ENCODE measurements at places on chromosomes 16 and 17.

DNA sequence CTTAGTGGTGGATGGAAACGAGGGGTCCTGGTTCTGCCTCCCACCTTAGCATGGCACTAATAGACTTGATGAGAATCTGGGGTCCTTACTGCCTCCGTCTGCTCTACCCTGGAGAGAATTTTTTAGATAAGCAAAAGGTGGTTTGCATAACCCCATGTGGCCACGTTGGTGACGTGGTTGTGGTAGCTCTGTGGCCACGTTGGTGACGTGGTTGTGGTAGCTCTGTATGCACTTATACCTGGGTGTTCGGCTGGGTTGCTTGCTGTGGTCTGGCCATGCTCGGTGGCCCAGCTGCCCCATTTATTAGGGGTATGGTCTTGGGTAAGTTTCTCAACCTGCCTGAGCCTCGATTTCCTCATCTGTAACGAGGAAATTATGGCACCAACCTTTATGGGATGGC, 13.0 kb downstream of the SPIRE2 start:
- no peak overlapping the region for H3K27ac ChIP-seq
- H3K4me1 ChIP-seq, result peaks cover 30% of the 10 kb centered on the region
- H3K27me3 ChIP-seq, result no peaks in the 10 kb centered on the region
- H3K36me3 ChIP-seq, result no peaks in the 10 kb centered on the region
- DNase-seq, result peak; percentile 49

DNA sequence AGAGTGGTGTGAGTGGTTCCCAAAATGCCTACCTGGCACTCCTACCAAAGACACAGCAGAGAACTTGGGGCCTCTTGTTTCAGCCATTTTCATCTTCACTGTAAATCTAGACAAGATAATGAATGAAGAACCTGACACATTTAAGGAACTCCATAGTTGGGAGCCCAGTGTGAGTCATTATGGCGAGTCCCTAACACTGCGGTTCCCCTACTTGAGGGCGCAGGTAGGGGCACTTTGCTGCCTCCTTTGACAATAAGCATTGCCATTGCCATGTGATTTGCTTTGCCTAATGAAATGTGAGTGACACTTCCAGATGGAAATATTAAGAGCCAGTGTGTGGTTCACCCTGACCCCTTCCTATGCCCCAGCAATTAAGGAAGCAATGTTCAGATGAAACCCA, 517.6 kb downstream of the MAF start:
- no peaks in the 10 kb centered on the region for H3K36me3 ChIP-seq
- peaks cover 67% of the 10 kb centered on the region for H3K4me1 ChIP-seq

DNA sequence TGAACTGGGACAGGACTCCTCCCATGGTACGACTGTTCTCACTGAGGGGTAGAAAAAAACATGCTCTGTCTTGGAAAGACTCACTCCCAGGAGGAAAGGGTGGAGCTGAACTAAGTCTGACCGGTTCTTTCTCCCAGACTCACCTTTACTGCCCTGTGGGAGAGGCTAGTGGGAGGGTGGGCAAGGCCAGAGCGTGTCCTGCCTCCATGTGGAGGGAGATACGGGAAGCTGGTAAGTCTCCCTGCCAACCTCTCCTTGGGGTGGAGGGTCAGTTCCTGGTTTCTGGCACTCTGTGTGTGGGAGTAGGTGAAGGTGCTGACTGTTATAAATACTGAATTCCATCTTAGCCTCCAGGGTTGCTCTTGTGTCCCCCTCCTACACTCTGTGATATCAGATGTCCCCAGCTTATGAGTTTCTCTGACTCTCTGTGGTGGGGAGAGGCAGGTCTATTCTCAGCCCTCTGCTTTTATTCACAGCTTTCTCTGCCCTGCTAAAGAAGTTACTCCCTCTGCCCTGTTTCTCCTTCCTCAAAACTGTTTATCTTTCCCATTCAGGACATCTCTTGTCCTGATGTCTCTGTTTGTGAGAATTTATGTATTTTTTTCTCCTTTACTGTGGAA, 26.9 kb upstream of the FAM20A start:
- no peaks in the 10 kb centered on the region for H3K36me3 ChIP-seq
- no peak overlapping the region for H3K4me3 ChIP-seq
- no peaks in the 10 kb centered on the region for H3K4me1 ChIP-seq

- H3K27me3 ChIP-seq, result no peaks in the 10 kb centered on the region
- no peaks in the 10 kb centered on the region for H3K36me3 ChIP-seq
- peaks cover 7% of the 10 kb centered on the region for H3K4me1 ChIP-seq
- no peak overlapping the region for H3K4me3 ChIP-seq
- no peak for DNase-seq
These were observed 25.3 kb downstream of the TBC1D16 start for GRCh38 chr17:80010283-80010858.

DNA sequence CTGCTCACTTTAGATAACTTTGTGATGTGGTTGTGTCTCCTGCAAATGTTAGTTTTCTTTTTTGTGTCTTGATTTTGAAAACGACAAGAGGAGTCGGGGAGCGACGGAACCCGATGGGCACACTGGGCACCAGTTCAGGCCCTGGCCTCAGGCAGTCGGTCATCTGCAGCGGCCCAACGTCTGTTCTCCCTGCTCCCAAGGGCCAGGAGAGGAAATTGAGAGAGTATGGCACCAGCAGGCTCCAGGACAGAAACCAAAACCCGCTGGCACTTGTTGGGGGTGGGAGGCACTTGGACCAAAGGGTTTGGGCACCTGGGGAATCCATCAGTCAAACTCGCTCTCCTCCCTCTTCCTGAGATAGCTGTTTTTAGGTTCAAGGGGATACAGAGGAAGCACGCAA, 17.2 kb downstream of the RBFOX3 start:
- no peaks in the 10 kb centered on the region for H3K4me1 ChIP-seq
- H3K4me3 ChIP-seq, result no peak overlapping the region
- peaks cover 41% of the 10 kb centered on the region for H3K27me3 ChIP-seq
- no peak for DNase-seq
- no peak overlapping the region for H3K27ac ChIP-seq

- H3K4me3 ChIP-seq, result no peak overlapping the region
- H3K4me1 ChIP-seq, result peaks cover 14% of the 10 kb centered on the region
- no peaks in the 10 kb centered on the region for H3K27me3 ChIP-seq
- peak; percentile 57 for DNase-seq
- H3K36me3 ChIP-seq, result no peaks in the 10 kb centered on the region
These were observed 346.6 kb downstream of the SNX29 start for GRCh38 chr16:12323007-12323758.

All from activated T-cell treated with anti-CD3 and anti-CD28 coated beads, Interleukin-2, amount 50 U/mL, for 24 hours (primary cell).